ENCODE measurements at places on chromosomes 3 and 15.

- DNase-seq, result no peak
Observed at GRCh38 chr3:27160146-27160545, 209.0 kb downstream of the NEK10 start.

- no peak for DNase-seq
Observed at GRCh38 chr15:68989541-68990230, 24.8 kb upstream of the NOX5 start.

- DNase-seq, result no peak
Observed at GRCh38 chr3:13535905-13536304, 13.0 kb upstream of the FBLN2 start.

DNA sequence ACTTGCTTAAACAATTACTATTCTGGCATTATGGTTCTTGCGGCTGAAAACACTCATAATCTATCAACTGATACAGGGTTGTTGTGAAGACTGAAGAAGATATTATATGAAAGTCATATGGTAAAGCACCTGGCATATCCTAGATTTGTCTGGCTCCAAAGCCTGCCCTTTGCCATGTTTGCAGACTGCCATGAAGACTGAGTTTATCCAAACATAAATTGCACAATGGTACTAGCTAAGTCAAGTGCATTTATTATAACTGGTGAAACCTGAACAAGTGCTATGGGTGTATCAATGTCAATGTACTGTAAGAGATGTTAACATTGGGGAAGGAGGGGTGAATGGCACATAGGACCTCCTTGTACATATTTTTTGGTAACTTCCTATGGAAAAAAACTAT, 87.4 kb upstream of the MEX3B start:
- DNase-seq, result no peak

DNA sequence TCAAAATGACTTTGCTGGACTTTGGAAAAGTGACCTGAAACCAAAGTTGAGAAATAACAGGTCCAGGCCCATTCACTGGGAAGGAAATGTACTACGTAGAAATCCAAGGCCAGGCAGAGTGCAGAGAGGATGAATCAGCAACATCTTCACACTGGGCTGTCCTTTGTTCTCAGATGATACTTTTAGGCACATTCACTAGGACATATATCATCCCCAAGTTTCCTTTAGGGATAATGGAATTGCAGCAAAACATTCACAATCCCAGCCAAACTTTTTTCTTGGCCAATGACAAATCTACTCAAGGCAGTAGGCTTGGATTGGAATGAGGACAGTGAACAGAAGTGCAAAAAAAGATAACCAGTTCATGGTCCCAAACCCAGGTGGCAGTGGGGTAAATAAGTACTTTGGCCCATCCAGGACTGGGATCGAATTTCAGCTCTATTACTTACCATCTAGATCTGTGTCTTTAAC, 75.1 kb downstream of the CLDN11 start:
- no peak for DNase-seq

- no peak for DNase-seq
Observed at GRCh38 chr3:23864931-23865330, 51.9 kb downstream of the NKIRAS1 start.

- no peak for DNase-seq
Observed at GRCh38 chr3:104460477-104461406, 906.0 kb upstream of the ALCAM start.

DNA sequence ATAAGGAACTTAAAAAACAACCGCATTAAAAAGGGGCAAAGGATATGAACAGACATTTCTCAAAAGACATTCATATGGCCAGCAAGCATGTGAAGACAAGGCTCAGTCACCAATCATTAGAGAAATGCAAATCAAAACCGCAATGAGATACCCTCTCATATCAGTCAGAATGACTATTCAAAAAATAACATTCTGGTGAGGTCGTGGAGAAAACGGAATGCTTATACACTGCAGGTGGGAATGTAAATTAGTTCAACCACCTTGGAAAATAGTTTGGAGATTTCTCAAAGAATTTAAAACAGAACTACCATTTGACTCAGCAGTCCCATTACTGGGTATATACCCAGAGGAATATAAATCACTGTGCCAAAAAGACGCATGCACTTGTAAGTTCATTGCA, 496.6 kb upstream of the SGO1 start:
- DNase-seq, result no peak

- no peak for DNase-seq
Observed at GRCh38 chr15:101342056-101342455, 47.0 kb upstream of the SNRPA1 start.

GRCh38 chr3:21330293-21330692, 420.7 kb downstream of the ZNF385D start:
- no peak for DNase-seq

GRCh38 chr3:29949131-29949530, 657.3 kb upstream of the TGFBR2 start:
- no peak for DNase-seq

- no peak for DNase-seq
Observed at GRCh38 chr3:114093596-114093995, 37.1 kb downstream of the QTRT2 start.

DNA sequence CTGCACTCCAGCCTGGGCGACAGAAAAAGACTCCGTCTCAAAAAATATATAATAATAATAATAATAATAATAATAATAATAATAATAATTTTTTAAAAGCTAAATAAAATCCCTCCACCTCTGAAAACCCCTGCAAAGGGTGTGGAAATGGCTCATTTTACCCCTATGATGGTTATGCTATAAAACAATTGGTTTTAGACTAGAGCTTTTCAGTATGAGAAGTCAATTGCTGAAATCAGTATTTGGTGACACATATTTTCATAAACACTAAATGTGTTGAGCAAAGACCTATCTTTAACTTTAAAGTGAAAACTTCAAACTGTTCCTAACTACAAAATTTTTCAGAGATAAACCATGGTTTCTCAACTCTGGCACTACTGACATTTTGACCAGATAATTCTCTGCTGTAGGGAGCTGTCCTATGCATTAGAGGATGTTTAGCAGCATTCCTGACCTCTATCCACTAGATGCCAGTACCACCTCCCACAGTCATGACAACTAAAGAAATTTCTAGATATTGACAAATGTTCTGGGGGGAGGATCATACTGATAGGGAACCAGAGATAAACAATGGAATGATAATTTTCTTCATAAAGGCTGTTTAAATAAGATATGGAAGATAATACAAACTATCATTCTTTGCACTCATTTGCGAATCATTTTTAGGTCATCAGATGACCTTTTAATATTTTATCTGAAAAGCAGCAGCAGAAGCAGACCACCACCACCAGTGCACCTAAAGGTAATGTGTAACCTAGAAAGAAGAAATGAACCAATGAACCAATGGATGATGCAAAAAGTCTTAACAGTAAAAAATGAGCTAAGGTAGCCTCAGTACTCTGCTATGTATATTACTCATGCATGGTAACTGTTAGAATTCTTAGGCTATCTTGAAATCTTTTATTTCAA, 13.8 kb downstream of the PTPN9 start:
- DNase-seq, result no peak

GRCh38 chr3:163315786-163316185, 1762.5 kb downstream of the SI start:
- no peak for DNase-seq

DNA sequence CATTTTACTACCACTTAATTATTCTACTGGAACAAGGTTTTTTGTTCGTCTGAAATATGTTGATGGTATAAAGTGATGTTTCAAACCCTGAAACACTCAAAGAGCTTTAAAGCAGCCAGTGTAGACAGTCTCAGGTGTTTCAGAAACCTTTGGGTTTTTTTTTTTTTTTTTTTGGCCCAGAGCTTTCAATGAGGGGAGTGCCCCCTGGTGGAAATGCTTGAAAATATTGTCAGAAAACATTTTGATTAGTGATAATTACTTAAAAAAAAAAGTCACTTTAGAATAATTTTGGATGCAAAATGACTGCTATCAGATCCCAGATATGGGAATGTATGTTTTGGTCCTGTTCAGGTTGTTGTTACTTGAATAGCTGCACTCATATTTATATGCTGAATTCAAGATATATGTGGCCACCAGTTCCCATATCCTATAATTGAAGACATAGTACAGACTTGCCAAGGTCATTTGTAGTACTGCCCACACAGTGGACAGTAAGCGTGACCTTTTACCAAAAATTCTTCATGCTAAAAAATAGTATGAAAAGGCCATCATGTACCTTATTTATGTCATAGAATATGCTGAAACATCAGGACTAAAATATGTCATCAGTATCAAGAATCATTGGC, 35.9 kb downstream of the SATB1 start:
- no peak for DNase-seq

DNA sequence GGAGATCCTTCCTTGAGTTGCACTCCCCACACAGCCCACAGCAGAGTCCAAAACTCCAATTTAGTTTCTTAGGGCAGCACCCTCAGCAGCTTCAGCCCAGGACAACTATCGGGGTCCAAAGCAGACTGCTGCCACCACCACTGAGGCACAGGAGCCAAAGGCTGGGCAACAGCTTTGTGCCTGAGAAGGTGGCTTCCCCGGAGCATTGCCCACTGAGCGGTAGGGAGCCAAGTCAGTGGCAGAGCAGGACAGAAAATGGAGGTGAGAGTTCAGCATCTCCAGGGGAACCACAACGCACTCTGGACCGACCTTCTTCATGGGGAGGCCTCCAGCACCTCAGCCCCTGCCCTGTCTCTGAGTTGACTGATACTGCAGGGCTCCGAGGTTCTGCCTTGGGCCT, 43.4 kb downstream of the CDAN1 start:
- no peak for DNase-seq

GRCh38 chr3:198076722-198077308, 116.8 kb downstream of the LMLN start:
- no peak for DNase-seq

DNA sequence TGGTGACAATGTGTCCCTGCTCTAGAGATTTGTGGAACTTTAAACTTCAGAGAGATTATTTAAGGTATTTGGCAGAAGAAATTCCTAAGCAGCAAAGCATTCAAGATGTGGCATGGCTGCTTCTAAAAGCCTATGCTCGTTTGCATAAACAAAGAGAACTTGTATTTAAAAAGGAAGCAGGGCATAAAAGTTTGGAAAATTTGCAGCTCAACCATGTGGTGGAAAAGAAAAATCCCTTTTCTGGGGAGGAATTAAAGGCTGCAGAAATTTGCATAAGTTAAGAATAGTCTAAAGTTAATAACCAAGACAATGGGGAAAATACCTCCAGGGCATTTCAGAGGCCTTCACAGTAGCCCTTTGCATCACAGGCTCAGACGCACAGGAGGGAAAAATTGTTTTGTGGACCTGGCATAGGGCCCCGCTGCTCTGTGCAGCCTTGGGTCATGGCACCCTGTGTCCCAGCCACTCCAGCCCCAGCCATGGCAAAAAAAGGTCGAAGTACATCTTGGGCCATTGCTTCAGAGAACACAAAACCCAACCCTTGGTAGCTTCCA, 1109.1 kb downstream of the OTOL1 start:
- DNase-seq, result no peak

GRCh38 chr3:177833332-177833731, 636.0 kb upstream of the TBL1XR1 start:
- DNase-seq, result no peak

DNA sequence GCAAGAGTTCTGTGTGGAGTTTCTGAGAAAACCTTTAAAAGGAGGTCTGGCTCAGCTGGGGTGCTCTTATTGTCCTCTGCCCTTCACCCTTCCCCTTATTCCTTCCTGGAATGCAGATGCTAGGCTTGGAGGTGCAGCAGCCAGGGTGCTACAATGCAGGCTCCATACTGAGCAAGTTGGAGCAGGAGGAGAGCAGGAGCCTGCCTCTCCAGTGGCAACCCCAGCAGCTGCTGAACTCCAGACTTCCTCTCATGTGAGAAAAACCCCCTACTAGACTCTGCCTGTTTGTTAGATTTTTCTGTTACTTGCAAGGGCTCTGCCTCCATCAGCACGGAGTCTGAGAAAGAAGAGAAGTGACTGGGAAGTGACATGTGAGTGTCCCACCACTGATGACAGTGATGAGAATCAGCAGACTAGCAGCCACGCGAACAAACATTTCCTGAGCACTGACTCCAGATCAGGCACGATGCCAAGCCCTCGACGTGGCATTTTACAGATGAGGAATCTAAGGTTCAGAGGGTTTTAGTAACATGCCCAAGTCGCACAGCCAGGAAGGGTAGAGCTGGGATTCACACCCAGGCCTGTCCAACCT, 16.1 kb upstream of the RARRES1 start:
- no peak for DNase-seq

GRCh38 chr15:57122080-57122840, 203.8 kb downstream of the TCF12 start:
- no peak for DNase-seq

DNA sequence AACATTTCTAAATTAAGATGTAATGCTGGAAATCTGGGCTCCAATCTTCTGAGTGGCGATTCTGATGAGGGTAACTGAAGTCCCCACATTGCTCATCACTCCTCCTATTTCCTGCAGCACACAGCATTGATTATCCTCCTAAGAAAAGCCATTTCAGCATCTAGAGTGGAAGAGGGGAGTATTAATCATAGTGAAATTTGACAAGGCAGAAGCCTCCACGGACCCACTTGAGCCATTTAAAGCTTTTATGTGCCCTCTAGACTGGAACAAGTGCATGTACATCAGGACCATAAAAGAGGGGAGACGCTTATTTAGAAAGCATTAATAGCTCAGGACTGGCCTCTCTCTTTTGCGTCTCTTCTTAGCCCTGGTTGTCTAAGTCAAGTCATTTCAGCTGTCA, 25.8 kb downstream of the AQP9 start:
- DNase-seq, result no peak

GRCh38 chr15:101426761-101427333, 62.7 kb downstream of the PCSK6 start:
- no peak for DNase-seq

GRCh38 chr3:98977520-98977919, 76.0 kb upstream of the DCBLD2 start:
- no peak for DNase-seq

GRCh38 chr3:165644331-165644730, 192.9 kb downstream of the BCHE start:
- no peak for DNase-seq

DNA sequence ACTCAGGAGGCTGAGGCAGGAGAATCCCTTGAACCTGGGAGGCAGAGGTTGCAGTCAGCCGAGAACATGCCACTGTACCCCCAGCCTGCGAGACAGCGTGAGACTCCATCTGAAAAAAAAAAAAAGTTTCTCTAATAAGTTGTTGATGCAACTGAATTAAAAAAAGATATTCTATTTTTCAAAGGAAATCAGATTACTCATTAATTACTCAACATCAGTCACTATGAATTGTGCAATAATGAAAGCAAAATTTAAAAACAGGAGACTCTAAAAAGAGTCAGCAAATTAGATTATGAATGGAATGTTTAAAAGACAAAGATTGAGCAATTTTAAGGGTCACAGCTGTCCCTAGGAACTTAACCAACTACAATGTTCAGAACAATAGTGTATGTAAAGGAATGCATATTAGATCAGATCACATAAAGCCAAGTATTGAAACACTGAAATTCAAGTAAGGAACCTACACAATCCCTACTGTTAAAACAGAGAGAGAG, 60.2 kb upstream of the SLC4A7 start:
- DNase-seq, result no peak

DNA sequence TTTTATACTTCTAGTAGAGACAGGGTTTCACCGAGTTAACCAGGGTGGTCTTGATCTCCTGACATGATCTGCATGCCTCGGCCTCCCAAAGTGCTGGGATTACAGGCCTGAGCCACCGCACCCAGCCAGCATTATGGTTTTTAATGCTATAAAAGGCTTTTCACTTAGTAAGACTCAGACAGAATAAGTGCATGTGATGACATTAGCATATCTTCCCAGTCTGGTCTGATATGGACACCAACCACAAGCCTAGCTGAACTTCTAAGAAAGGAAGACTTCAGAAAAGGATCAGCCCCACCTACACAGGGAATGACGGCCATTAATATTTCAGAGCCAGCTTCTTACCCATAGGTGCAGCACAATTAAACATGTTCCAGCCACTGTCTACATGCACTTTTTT, 27.0 kb downstream of the GRK7 start:
- DNase-seq, result no peak

All from activated CD8-positive, alpha-beta memory T cell treated with anti-CD3 and anti-CD28 coated beads, Interleukin-2, amount 50 U/mL, for 4 hours (primary cell).